ENCODE measurements at places on chromosomes 2 and 18.

- DNase-seq, result no peak
These were observed 57.7 kb upstream of the SLC1A4 start for GRCh38 chr2:64931246-64932115.

DNA sequence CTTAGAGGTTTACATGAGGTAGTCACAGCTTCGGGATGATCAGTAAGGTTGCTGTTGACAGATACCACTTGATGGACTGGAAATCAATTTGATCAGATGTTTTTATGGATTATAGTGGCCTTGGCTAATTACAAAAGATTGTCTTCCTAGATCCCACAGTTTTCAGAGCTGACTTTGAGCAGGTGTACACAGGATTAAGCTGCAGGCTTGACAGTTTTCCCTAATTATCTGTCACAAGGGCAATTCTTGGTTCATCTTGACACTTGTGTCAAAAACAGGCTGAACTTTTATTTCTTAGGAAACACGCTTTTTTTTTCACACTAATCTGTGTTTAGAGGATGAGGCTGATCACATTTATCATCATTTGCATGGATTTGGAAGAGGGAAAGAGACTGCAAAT lies 824.0 kb upstream of the PIK3C3 start:
- no peak for DNase-seq

DNA sequence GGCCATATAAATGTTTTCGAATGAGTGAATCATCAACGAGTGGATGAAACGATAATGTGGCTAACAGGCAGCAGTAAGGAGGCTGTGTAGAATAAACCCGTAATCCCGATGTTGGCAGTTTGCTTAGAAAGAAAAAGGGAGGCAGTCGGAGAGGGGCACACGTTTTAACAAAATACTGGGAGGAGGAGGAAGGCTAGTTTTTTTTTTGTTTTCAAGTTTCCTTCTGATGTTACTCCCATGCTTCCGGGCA lies 476 bp upstream of the MSH2 start:
- DNase-seq, result no peak

GRCh38 chr2:215794829-215795546 lies 218.4 kb downstream of the MREG start:
- no peak for DNase-seq

DNA sequence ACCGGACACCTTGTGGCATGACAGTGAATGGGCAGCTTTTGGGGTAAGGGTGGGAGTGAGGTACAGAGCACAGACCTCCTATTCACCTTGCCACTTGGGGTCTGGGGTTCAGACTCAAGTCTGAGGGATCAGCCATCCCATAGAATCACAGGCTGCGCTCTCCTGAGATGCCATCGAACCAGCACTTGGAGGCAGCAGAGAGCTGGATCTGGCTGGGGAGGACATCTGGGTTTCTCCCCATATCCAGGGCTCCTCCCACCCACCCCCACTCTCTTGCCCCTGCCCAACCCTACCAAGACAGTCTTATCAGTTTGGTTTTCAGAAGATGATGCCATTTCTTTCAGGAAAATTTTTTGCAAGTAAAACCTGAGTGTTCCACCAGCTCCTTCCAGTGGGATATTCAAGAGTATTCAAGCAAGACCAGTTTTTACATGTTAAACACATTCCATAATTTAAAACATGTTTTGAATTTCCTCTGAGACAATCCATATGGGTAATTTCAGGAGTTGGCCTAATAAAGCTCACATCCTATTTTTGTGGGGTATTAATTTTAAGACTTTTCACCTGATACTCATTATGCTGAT lies 29.2 kb upstream of the TEX44 start:
- no peak for DNase-seq

Data from NCI-H187 treated with DMSO at 0.1 percent for 48 hours (cell line).